CD8-positive, alpha-beta memory T cell (primary cell): ENCODE measurements at places on chromosomes 3 and 15. TPM values are rescaled to one million over a fixed set of nuclear protein-coding genes. Genes with fewer than 3 reads are reported as not detected.

GRCh38 chr3:51538115-51538458 is 432 bp upstream of the RAD54L2 start:
- DNase-seq: no peak

- DNase-seq: no peak
Observed at GRCh38 chr3:179811321-179812095, 158.7 kb downstream of the USP13 start.

DNA sequence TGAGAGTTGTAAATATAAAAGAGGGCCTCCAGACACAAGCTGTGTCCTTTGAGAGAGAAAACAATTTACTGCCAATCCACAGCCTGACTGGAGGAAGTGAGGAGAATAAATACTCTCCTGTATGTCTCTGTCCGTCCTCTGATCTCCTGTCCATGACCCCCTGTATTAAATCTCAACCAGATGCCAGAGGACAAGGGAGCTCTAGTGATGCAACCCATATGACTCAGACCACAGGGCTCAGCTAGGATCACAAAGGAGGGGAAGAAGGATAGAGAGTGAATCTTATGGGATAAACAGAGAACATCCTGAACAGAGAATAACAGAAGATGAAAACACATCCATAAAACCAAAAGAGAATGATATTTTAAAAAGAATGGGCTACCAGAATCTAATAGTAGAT is 482.6 kb downstream of the PLOD2 start:
- DNase-seq: no peak

- DNase-seq: no peak
Observed at GRCh38 chr15:38819387-38819950, 254.9 kb upstream of the RASGRP1 start.

COL6A5 gene
- not detected for total RNA-seq

- peak; percentile 30 for DNase-seq
Observed at GRCh38 chr15:76057332-76058000, 2.3 kb upstream of the TMEM266 start.

DNA sequence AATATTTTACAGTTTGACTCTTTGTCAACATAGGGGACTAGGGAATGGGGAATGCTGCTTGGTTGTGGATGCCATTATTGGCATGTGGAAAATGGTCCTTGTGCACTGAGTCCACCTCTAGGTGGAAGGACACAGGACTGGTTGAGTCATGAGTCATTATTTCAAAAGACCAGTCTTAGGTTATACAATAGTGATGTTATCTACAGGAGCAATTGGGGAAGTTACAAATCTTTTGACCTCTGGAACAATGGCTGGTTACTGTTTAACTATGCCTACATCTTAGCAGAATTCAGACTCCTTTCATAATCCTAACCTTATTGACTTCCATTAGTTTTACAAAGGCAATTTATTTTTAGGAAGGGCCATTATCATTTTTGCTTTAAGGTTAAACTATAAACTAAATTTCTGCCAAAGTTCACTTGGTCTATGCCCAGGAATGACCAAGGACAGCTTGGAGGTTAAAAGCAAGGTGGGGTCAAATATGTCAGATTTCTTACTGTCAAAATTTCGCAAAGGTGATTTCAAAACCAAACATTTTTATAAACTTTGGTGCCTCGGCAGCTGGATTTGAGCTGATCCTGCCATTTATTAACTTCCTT is 11.8 kb upstream of the CCR8 start:
- no peak for DNase-seq

DNA sequence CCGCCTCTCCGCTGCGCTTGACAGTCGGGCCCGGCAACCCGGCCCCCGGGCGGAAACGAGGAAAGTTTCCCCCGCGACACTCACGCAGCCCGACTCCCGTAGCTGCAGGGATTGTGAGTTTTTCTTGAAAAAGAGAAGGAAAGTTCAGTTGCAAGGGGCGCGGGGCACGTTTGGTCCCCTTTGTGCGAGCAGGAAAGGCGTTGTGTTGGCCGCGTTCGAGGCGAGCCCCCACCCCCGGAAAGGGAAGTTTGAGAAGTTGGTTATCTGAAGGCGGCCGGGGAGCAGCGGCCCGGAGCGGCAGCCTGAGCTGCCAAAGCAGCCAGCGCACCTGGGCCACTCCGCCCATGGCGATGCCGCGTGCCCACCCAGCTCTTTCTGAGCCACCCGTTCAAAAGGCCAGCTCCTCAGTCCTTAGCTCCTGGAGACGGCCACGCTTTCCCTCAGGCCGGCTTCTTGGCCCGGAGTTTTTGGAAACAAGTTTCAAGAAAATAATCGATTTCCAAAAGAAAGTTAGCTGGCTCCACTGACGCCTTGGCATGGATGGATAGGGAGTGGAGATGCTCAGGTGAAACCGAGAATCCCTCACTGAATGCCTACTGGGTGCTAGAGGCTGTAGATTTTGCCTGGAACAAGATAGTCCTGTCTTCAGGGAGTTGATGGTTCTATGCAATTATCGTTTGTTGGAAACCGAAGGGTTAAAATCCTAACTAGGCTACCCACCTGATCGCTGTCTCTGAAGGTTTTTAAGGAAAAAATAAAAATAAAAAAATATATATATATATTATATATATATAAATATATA is 832 bp downstream of the TGFBR2 start:
- peak; percentile 77 for DNase-seq

DNA sequence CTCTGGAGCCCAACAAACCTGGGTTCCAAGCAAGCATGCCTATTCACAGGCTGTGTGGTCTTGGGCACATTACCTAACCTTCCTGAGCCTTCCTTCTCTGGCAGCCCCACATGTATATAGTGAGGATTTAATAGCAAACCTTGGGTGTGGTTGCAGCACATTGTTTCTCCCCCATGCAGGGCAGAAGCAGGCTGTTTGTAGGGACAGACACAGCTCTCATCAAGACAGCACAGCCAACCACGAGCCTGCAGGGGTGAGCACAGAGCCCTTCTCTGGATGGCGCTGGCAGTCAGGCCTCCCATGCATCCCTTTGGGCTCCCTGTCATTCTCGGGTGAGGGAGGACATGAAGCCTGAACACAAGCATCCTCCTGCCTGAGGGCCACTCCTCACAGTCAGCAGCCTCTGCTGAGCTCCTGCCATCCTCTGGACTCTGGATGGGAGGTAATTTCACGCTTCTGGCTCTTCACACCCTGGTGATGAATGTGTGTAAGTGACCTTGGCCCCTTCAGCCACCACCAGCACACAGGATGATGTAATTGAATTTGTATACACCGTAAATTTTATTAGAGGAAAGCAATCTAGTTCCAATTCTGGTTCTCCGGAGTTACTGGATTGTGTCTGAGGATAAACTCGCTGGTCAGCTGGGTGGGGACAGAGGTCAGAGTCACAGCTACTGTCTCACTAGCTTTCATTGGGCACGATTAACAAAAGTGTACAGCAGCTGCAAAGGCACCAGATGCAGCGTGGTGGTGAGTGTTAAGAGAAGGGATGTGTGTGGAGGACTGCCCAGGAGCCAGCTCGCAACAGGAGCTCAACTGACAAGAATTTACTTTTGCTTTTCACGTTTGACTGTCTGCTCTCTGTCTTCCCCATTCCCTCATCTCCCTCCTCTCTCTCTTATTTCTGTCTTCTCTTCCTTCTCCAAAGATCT is 118.1 kb downstream of the CLSTN2 start:
- no peak for DNase-seq

GRCh38 chr15:100372739-100373119 is 31.0 kb upstream of the ADAMTS17 start:
- no peak for DNase-seq

GRCh38 chr3:33881156-33882064 is 83.0 kb downstream of the PDCD6IP start:
- no peak for DNase-seq

DNA sequence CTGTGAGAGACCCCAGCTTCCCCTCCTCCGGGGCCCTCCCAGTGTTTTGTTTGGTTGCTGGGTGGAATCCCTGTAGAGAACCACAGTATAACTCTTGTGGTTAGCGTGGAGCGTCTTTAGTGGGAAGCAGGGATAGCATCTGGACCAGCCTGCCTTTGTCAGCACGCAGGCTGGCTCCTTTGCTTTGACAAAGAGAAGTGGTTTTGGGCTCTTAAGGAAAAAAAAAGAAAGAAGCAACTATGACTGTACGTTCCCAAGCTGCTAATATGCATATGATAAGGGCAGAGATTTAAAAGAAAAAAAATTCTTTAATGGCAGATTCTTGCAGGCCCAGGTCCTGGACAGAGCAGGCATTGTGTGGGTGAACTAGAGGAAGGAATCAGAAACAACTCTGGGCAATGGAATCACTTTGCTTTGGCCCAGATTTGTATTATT is 340.8 kb upstream of the CTDSPL start:
- DNase-seq: no peak

DNA sequence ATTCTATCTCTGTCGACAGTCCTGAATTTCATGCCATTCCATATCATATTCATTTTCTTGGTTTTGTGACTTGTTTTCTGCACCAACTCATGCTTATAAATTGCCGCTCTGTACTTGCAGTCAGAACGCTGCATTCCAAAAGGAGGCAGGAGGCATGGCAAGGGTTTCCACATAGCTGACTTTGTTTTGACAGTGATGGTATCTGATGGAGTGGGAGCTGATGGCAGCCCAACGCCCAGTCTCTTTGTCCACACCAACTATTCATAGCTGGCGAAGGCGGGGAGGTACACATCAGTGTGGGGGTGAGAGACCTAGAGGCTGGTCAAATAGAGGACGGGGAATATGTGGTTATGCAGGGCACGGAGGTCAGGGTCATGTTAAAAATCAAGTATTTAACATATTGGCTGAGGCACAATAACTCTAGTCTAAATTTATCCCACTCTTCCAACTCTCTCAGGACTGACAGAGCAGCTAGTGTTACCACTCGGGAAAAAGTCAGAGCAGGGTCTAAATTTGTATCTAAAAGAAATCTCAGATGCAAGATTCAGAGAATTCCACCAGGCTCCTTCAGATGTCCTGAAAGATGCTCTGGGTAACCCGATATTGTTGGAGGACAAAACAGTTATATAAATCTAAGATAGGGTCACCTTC is 67.8 kb upstream of the ATP13A3 start:
- no peak for DNase-seq

DNA sequence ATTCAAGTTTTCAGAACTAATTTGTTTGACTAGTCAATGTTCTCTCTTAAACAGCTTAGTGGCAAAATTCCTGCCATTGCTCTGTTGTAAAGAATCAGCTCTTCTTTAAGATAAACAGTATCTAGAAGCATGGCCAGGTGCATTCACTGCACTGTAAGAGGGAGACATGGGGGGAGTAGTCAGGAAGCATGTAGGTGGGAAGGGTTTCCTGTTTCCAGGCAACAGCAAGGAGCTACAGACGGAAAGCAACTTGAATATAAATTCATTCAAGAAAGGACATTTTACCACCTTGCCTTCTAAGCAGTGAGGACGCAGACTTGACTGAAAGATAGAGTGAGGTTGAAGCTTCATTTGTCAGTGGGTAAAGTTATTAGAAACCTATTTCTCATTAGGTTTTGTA is 55.3 kb downstream of the BBX start:
- no peak for DNase-seq

GRCh38 chr3:52015438-52016228 is 19.9 kb upstream of the RPL29 start:
- DNase-seq: no peak
